ENCODE measurements at places on chromosomes 13 and 19.
A peak's percentile ranks its signal among the peaks of the same experiment; 100 is the strongest.

- DNase-seq = no peak
Measured at GRCh38 chr13:100836711-100837110, 162.1 kb upstream of the TMTC4 start.

GRCh38 chr19:34104096-34104495, 68.2 kb upstream of the LSM14A start:
- no peak for DNase-seq

DNA sequence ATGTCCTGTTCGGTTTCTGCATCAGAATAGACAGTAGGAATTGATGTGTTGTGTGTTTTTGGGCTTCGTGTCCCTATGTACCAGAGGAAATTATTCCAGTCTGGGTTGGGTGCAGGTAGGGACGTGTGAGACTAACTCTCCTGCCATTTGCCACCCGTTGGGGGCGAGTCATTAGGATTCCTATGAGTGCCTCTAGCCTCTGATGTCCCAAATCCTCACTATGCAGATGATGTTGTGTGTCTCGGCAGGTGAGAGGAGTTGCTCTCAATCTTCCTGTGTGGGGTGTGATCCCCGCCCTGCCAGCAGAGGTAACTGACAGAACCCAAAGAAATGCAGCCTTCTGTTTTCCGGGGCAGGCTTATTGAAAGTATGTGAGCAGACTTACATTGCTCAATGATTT, 31.2 kb upstream of the ZNF331 start:
- DNase-seq = no peak

GRCh38 chr13:114143806-114144605, 11.6 kb upstream of the RASA3 start:
- DNase-seq = peak; percentile 85

GRCh38 chr13:91313581-91313980, 33.9 kb upstream of the MIR17HG start:
- DNase-seq = no peak

DNA sequence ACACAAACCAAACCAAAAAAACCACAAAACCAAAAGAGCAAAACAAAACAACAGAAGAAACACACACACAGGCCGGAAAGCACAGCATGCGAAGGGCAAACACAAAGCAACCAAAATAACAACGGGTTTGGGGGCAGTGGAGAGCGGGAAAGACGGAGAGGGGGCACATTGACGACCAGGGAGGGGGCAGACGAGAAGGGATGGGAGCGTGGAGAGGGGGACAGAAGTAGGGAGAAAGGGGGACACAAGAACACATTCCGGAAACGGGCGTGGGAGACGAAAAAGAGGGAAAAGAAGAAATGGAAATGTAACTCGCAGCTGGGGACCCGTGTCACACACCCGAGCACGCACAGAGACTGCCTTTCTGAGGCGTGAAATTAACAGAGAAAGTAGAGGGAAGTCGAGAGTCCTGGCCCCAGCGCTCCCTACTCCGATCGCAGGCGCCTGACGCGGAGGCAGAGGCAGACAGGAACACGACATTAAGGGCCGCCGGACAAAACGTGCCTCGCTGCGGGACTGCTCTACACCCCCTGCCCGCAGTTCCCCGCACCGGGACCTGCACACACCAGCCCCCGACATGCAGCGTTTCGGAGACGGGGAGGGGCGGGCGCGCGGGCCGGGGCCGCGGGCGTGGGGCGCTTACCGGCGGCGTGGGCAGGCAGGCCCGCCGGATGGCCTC, 652 bp downstream of the POU4F1 start:
- no peak for DNase-seq

GRCh38 chr19:29650772-29651387, 14.4 kb upstream of the PLEKHF1 start:
- no peak for DNase-seq

DNA sequence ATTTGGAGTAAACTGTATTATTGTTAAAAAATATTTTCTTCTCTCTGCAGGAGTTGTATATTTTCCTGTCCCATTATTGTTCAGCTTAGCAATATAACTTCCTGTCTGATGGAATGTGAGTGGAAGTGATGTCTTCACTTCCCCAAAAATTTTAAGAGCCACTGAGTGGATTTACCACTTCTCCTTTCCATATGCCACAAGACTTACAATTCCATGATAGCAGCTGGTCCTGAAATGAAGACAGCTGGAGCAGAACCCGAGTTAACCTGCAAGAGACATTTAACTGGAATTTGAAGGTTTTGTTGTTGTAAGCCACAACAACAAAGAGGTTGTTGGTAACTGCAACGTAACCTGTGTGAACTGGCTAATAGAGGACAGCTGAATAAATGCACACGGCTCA, 23.4 kb upstream of the TBC1D4 start:
- no peak for DNase-seq

DNA sequence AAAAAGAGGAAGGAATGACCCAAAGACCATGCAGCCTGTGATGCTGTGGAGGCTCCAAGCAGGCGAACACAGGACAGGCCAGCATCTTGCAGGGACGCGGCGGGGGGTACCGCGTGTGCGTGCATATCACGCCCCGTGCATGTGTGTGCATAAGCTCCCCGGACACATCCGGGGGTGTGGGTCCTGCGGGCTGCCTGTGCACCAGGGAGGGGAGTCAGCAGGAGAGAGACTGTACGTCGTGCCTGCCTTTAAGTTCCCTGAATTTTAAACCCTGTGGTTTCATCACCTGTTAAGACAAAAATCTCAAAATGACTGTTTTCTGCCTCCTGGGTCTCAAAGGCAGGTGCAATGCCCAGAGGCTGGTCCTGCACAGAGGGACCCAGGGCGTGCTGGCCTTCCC, 16.6 kb downstream of the ADAT3 start:
- DNase-seq = no peak

- DNase-seq = no peak
Measured at GRCh38 chr19:19315444-19315843, 4.9 kb downstream of the SUGP1 start.

DNA sequence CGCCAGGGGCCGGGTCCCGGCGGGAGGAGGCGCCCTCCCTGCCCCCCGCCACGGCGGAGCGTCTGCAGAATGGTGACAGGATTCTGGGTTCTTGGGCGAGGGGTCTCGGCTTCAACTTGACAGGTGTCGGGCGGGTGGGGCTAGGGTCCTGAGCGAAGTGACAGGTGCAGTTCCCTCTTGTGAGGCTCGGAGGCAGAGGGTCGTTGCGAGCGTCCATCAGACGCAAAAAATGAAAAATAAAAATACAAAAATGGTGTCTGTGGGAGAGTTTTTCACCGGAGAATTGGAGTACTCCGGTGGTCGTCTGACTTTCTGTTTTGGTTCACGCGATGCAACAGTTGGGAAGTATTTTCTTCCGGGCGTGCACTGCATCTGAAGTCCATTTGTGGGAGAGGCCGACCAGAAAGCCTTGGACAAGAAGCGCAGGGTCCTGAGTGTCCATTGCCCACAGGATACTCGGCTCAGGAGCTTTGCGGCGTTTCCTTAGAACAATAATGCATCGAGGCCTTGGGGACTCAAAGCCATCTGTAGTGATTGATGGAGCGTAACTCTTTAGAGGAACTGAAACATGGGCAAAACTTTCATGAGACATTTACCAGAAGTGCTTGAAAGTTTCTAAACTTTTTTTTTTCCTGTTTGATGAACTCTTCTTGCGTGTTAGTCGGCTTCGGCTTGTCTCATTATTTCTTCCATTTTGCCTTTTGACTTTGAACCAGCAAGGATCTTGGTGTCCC, 759 bp downstream of the RB1 start:
- peak; percentile 94 for DNase-seq

GRCh38 chr19:50877338-50877737, 4.1 kb downstream of the KLK2 start:
- no peak for DNase-seq

Data from Karpas-422 (cell line).